ENCODE measurements at places on chromosomes 4 and X.

GRCh38 chrX:124231451-124231759, 101.1 kb upstream of the TEX13D start:
- no peak for DNase-seq

DNA sequence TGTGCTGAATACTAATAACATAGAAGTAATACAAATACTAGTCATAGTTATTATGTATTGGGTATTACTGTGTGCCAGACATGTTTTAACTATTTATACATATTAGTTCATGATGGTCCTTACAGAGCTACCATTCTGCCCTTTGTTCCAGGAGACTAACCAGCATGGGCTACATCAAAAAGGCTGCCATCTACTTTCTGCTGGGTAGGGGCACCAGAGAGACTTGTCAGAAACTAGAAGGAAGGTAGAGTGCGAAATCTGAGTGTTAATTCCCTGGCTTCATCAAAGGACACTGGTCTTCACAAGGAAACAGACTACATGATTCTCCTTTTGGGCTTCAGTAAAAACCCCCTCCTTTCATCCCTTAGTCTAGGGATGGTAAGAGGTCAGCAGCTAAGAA, 347.8 kb downstream of the GBA3 start:
- DNase-seq: no peak

DNA sequence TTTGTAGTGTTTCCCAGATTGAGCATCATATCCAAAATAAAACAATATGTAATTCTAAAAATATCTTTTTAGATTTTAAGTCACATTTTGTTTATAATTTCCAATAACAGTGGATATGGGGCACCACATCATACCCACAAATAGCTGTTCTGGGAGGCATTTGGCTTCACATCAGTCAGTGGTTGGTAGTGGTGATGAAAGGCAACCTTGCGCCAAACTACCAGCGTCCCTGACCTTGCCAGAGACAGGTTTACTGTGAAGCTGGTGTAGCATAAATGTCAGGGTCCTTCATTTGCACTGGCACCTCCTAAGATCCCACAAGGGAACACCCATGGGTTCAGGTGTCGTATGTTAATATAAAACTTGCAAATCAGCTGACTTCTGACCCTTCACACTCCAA, 222.2 kb downstream of the DCTD start:
- no peak for DNase-seq

GRCh38 chrX:72306085-72306801, 529 bp upstream of the CITED1 start:
- DNase-seq: peak; percentile 11

- no peak for DNase-seq
These were observed 76.7 kb downstream of the CCNB3 start for GRCh38 chrX:50281253-50281652.

DNA sequence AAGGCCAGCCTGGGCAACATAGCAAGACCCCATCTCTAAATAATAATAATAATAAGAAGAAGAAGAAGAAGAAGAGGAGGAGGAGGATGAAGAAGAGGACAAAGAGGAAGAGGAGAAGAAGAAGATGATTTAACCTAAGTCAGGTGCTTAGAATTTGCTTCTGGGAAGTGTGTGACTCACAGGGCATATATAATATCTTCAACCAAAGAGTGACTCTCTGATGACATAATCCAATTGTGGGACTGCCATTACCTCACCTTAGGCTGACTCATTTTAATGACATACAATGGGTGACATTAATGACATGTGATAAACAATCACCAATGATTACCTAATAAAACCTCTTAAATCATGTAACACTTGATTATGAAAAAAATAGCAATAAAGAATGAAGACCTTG, 32.7 kb upstream of the MBTPS2 start:
- DNase-seq: no peak

- DNase-seq: no peak
These were observed 2.0 kb downstream of the FAM47E start for GRCh38 chr4:76253511-76253910.

DNA sequence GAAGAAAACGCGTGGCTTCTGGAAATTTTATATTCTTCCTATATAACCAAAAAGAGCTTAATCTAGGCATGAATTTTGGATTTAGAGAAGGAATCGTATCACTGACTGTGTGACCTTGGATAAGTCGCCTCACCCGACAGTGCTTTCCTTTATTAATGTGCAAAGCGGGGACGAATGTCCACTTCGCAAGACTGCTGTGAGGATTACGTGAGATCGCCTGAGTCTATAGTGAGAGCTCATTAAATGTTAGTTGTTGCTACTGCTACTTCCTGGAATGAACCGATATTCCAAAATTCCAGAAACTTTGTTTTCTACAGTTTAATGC, 448 bp upstream of the TBC1D8B start:
- DNase-seq: no peak

- DNase-seq: no peak
These were observed 34.4 kb upstream of the C4orf50 start for GRCh38 chr4:6052679-6053078.

DNA sequence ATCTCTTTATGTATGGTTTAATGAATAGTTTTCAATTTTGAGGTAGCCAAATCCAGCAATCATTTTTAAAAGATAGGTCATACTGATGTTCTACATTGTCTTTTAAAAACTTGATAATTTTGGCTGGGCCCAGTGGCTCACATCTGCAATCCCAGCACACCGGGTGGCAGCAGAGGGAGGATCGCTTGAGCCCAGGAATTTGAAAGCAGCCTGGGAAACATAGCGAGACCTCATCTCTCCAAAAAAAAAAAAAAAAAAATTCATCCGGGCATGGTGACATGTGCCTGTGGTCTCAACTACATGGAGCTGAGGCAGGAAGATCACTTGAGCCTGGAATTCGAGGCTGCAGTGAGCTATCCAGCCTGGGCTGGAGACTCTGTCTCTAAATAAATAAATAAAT, 419.8 kb downstream of the GALNTL6 start:
- DNase-seq: no peak

DNA sequence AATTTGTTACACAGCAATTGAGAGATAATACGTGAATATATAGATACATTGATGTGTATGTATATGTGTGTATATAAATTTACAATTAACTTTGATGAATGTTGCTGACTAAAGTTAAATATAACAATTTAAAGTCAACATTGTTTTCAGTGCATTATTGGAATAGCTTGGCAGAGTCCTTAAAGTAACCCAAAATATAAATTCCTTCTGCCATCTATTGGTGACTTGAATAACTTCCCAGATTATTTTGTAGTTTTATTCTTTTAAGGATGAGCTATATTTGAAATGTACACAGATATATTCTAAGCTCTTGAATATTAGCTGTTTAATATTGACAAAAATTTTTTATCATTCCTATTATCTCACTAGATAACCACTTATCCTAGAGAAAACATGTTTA, 298.2 kb upstream of the FSTL5 start:
- DNase-seq: no peak

DNA sequence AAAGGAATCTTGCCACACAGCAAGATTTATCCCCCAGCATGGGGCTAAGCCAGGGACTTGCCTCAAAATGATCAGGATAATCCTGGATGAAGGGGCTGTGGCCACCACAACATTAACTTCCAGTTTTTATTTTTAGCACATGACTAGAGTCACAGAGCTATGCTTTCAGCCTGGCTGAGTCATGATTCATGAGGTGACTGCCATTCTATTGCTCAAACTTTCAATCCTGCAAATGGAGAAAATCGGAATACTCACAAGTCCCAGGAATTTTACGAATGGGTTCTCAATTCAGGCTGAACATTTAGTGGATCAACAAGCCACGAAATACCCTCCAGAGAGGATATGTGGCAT, 70.7 kb upstream of the HPGD start:
- DNase-seq: no peak

DNA sequence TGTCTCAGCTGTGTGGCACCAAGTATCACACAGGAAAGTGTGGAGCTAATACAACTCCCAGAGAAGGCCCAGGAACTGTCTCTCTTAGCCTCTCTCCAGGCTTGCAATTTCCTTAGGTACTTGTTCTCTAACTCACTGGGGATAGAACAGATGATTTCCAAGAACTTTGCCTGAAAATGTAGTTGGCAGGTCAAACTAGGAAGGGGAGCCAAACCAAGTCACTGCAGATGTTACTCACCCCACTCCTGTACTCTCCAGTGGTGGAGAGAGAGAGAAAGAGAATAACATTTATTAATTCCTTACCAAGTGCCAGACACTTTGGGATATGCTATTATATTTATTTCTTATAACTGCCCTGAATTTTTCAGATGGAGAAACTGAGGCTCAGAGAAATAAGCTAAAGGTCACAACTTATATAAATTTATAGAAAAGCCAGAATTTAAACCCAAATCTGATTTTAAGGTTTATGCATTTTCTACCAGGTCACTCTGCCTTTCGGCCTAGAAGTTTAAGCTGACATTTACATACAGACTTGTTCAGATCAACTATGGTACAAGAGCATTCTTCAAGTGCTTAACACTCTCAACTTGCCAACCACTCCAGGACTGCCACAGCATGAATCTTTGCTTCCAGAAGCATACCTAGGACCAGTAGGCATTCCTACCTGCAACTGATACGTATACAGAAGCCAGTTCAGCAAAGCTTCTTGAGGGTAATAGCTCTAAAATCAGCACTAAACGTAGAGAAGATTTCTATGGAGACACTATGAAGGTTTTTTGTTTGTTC, 248.6 kb upstream of the ETNPPL start:
- DNase-seq: no peak

DNA sequence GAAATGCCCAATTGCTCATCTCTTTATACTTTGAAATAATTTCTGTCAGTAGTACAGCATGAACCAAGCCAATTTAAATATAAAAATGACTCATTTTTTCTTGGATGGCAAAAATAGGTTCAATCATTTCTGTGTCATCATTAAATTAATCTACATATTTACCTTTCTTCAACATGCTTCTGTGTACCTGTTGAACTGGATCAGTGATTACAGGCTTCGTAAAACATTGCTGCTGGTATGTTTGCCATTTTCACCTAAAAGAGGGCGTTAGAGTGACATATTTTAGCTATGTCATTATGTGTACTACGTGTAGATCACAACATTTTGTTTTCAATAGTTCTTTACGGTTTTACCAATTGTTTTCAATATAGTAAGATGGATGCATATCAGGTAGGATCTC, 340.5 kb upstream of the MAOA start:
- DNase-seq: no peak

DNA sequence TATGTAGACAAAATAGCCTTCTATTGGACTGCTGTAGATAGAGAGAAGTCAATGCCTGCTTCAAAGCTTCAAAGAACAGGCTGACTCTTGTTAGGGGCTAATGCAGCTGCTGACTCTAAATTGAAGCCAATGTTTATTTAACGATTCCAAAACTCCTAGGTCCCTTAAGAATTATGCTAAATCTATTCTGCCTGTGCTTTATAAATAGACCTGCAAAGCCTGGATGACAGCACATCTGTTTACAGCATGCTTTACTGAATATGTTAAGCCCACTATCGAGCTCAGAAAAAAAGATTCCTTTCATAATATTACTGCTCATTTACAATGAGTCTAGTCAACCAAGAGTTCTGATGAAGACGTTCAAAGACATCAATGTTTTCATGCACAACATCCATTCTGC, 54.8 kb upstream of the RBMXL3 start:
- DNase-seq: no peak

- DNase-seq: no peak
These were observed 285.0 kb downstream of the STIM2 start for GRCh38 chr4:27145597-27145996.

GRCh38 chr4:139682741-139683151, 17.1 kb downstream of the MGST2 start:
- no peak for DNase-seq

- no peak for DNase-seq
These were observed 44.9 kb downstream of the AFAP1 start for GRCh38 chr4:7894677-7895181.

DNA sequence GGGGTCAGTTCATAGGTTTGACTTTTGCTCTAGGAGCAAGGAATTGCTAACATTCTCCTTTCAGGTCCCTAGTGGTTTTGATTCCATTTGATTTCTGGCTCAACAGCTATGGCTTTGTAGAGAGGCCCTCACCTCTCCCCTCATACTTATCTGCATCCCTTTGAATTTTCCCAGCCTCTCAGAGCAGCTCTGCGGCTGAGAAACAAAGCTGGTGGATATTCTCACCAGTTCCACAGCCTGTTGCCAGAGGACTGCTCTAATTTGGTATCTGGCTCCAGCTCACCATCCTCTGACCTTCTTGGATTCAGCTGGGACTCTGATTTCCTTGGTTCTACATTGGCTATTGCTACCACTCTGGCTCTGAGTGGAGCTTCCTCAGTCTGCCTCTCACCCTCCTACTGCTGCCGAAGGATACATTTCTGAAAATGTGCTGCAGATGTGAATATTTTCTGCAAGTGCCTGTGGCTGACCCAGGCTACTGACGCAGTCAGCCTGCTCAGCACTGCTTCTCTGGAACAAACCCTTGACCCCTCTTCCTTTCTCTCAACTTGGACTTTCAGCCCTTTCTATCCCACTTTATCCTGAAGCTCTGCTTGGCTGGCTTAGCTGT, 110.9 kb upstream of the ENPEP start:
- no peak for DNase-seq
